ENCODE measurements at places on chromosomes 7 and 10. TPM values are rescaled to one million over a fixed set of nuclear protein-coding genes. Genes with fewer than 3 reads are reported as not detected.

FFAR4 gene
- not detected for total RNA-seq

CDCA7L gene
- total RNA-seq: 102 TPM

PDGFA gene
- total RNA-seq: 8.5 TPM

INHBA gene
- total RNA-seq: 2.5 TPM

PRLHR gene
- total RNA-seq: not detected

FAM24B gene
- total RNA-seq: 13.1 TPM

DNA sequence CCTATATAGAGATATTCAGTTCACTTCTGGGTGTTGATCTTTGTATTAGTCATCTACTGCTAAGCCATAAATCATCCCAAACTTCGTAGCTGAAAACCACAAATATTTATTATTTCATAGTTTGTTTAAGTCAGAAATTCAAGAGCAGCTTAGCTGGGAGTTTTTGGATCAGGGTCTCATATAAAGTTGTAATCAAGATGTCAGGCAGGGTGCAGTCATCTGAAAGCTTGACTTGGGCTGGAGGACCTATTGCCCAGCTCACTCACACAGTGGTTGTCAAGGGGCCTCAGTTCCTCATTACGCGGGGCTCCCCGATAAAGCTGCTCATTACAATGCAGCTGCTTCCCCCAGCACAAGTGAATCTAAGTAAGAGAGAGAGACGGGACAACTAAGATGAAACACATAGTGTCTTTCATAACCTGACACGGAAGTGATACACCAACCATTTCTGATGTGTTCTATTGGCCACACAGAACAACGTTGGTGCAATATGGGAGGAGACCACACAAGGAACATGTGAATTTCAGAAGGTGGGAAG is 15.7 kb downstream of the PPP1R3C start:
- H3K4me3 ChIP-seq: no peak overlapping the region
- H3K4me1 ChIP-seq: no peaks in the 10 kb centered on the region
- peaks cover 18% of the 10 kb centered on the region for H3K27me3 ChIP-seq
- H3K36me3 ChIP-seq: no peaks in the 10 kb centered on the region

DNA sequence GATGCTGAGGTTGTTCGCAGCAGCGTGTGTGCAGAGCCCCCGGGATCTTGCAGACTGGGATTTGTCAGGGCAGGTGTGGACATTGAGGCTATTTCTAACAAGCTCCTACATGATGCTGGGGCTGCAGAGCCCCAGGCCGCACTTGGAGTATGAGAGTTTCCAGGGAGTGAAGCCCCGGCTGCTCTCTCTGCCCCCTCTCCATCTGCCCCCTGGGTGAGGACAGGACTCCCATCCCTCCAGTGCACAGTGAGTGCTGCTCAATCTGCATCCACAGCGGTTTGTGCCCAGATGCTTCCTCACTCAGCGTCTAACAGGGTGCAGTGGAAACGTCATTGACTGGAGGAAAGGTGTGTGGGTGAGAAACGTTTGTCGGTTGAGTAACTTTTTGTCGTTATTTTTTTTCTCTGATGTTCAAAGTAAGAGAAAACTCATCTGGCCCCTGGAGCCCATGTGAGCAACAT is 25.3 kb downstream of the IL2RA start:
- H3K36me3 ChIP-seq: peaks cover 85% of the 10 kb centered on the region
- peaks cover 92% of the 10 kb centered on the region for H3K4me1 ChIP-seq
- peak overlapping the region; percentile 83 for H3K27ac ChIP-seq

DNA sequence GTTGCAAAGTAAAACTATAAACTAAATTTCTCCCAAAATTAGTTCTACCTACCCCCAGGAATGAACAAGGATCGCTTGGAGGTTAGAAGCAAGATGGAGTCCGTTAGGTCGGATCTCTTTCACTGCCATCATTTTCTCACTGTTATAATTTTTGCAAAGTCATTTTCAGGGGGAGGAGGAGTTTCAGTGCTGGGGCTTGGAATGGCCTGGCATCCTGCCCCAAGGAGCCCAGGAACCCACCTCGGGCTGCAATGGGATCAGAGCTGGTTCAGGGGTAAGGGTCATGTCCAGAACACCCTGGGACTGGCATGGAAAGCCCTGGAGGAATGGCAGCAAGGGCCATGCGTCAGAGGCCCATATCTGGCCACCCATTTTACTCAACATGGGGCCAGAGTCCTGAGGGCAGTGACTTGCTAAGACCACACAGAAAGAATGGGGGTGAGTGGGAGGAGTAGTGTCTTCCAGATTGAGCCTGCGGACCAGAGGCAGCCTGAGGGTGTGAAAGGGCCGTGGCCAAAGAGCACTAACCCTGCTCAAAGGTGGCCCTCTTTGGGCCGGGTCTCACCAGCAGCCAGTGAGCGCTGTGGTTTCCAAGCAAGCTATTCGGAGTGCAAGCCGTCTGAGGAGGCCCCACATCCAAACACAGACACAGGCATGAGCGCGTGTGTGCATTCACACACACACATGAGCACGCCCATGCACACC is 31.8 kb downstream of the GPRIN2 start:
- H3K36me3 ChIP-seq: no peaks in the 10 kb centered on the region
- H3K27me3 ChIP-seq: no peaks in the 10 kb centered on the region
- DNase-seq: no peak
- no peaks in the 10 kb centered on the region for H3K4me1 ChIP-seq

DNA sequence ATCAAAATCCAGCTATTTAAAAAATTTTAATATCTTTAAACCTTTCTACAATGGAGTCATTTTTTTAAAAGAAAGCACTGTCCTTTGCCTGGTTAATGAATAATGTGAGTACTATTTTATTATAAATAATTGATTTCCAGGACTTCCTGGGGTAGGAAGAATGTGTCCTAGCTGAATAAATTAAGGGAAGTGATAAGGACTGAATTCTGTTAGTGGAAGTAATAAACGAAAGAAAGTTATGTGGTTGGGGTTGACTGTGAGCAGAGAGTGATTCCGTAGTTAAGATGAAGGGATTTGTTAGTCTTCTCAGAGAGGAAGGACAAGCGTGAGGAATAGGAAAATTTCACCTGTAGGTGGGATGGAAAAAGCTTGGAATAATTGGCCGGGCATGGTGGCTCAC is 59.1 kb downstream of the AHCYL2 start:
- H3K27ac ChIP-seq: no peak overlapping the region
- no peaks in the 10 kb centered on the region for H3K36me3 ChIP-seq
- no peaks in the 10 kb centered on the region for H3K4me1 ChIP-seq

DNA sequence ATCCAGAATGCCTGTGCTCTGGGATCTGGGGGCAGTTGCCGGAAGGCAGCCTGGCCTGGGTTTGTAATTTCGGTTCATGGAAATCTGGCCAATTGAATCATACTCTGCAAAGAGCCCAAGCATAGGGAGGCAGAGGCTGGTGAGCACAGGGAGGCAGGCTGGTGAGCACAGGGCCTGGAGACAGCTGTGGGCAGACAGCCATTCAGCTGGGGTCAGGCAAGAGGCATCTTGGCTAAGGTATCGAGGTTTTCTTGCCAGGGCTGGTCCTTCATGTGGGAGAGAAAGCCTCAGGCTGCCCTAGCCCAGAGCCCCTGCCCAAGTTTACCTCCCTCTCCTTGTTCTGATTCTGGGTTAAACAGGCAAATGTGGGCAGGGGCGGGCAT is 63.7 kb upstream of the BAIAP2L1 start:
- no peak for DNase-seq
- H3K27ac ChIP-seq: no peak overlapping the region
- H3K36me3 ChIP-seq: no peaks in the 10 kb centered on the region
- H3K4me1 ChIP-seq: no peaks in the 10 kb centered on the region
- H3K4me3 ChIP-seq: no peak overlapping the region

DNA sequence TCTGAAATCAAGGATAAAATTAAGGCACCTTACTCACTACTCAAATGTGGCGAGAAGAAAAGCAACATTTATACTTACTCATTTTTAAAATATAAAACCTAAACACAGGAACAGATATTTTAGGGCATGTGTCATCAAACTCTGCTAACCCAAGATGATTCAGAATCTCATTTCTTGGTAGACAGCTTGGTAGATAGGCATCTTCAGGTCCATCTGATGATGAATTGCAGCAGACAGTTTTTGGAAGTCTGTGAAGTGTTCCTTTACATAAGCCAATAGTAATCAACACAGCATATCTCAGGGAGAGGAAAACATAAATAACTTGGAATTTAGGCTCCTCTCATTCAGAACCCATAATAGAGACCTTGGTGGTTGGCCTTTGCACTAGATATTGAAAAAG is 3.4 kb downstream of the HIPK2 start:
- peaks cover 67% of the 10 kb centered on the region for H3K4me1 ChIP-seq
- DNase-seq: no peak
- H3K36me3 ChIP-seq: peaks cover 22% of the 10 kb centered on the region
- peaks cover 5% of the 10 kb centered on the region for H3K27me3 ChIP-seq
- H3K4me3 ChIP-seq: peak overlapping the region; percentile 48

DNA sequence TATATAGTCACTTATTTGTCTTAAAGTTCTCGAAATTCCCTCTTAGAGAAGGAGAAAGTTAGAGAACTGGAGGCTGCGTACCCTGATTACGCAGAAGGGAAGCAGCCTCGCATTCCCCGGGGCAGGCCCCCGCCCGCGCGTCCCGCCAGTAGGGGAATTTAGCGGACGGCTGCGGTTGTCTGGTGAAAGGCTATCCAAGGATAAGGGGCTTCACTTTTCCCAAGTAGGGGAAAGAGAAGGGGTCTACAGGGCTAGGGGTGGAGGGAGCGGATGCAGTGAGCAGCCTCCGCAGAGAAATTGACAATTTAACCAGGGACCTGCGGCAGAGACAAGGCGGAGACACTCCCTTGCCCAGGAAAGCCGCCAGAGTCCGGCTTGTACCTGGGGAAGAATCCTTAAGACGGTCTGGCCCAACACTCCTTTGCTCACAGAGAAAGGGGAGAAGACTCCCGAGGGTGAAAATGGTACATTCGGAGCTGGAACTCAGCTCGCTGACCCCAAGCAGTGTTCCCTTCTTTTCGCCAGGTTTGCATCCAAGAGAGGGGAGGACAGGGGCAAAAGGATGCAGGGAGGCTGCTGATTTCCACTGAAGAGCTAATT is 994 bp upstream of the MAGI2 start:
- no peak overlapping the region for H3K27ac ChIP-seq
- no peak for DNase-seq
- peaks cover 38% of the 10 kb centered on the region for H3K27me3 ChIP-seq
- no peaks in the 10 kb centered on the region for H3K36me3 ChIP-seq
- no peak overlapping the region for H3K4me3 ChIP-seq
- no peaks in the 10 kb centered on the region for H3K4me1 ChIP-seq

DNA sequence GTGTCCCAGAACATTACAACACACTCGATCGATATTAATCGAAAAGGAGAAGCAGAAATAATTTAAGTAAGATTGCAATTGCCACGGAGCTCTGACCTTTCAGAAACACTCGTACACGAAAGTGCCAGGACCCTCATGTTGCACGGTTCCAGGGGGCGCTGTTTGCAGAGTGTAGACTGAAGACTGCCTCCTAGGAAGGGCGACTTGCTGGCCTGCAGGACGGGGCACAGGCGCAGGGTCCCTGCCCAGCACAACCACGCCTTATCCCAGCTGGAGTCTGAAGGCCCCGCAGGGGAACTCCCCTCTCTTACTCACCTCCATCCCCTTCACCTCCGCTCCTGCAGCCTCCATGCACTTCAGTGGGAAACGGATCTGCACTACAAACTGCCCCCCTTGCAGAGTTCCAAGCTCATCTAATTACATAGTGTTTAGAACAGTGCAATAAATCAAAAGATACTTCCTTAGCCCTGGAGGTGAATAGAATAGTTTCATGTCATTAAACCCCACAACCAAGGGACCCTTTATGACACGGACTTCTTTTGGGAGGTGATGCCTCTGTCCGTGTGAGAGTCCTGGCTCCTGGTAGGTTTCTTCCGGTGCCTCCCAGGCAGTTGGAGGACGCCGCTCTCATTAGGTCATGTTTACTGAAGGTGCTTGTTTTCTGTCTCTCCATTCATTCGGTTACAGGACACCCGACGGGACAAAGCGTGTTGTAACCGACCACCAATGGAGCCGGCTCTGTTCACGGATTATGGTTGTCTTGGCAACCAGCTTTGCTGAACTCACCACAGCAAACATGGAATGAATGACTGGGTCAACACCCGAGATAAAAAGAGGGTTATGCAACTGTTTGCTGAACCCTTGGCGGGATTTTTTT is 262.2 kb downstream of the BAMBI start:
- H3K27me3 ChIP-seq: peaks cover 6% of the 10 kb centered on the region
- DNase-seq: no peak
- no peaks in the 10 kb centered on the region for H3K36me3 ChIP-seq
- H3K4me3 ChIP-seq: no peak overlapping the region
- no peaks in the 10 kb centered on the region for H3K4me1 ChIP-seq

- peaks cover 35% of the 10 kb centered on the region for H3K36me3 ChIP-seq
- no peaks in the 10 kb centered on the region for H3K27me3 ChIP-seq
- H3K4me1 ChIP-seq: peaks cover 18% of the 10 kb centered on the region
- no peak overlapping the region for H3K4me3 ChIP-seq
These were observed 42.5 kb upstream of the KMT2E start for GRCh38 chr7:104971290-104972071.

DNA sequence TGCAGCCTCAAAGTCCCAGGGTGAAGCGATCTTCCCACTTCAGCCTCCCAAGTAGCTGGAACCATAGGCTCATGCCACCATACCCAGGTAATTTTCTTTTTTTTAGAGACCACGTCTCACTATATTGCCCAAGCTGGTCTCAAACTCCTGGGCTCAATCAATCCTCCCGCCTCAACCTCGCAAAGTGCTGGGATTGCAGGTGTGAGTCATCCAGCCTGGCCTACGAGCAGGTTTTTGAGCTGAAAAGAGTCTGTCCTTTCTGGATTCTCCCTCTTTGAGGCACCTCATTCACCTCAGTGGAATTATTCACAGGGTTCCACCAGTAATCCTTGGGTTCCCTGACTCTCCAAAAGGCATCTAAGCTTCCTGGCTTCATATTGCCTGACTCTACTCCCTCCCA is 7.6 kb upstream of the LEP start:
- peaks cover 10% of the 10 kb centered on the region for H3K4me1 ChIP-seq
- H3K27ac ChIP-seq: no peak overlapping the region
- H3K4me3 ChIP-seq: no peak overlapping the region
- peaks cover 21% of the 10 kb centered on the region for H3K27me3 ChIP-seq
- no peak for DNase-seq

GRCh38 chr10:88735661-88736060 is 24.2 kb upstream of the LIPN start:
- H3K27ac ChIP-seq: no peak overlapping the region
- peaks cover 15% of the 10 kb centered on the region for H3K27me3 ChIP-seq
- no peak overlapping the region for H3K4me3 ChIP-seq
- no peaks in the 10 kb centered on the region for H3K4me1 ChIP-seq
- no peak for DNase-seq

- H3K27ac ChIP-seq: no peak overlapping the region
- no peak overlapping the region for H3K4me3 ChIP-seq
- H3K27me3 ChIP-seq: no peaks in the 10 kb centered on the region
- H3K36me3 ChIP-seq: no peaks in the 10 kb centered on the region
- H3K4me1 ChIP-seq: no peaks in the 10 kb centered on the region
These were observed 136.3 kb downstream of the DPY19L1 start for GRCh38 chr7:34900891-34901513.

Data from activated T-helper 1 cell treated with anti-CD3 and anti-CD28 coated beads, Interleukin-12 subunit alpha, Interleukin-12 subunit beta, Interleukin-2, Interleukin-4 antibody, amounts not matched to agents 30 ng/mL and 10 ng/mL and 1 ng/mL, durations not matched to agents 14 hours and 24 hours and 36 hours (primary cell).